ENCODE measurements at places on chromosomes 4 and X.

DNA sequence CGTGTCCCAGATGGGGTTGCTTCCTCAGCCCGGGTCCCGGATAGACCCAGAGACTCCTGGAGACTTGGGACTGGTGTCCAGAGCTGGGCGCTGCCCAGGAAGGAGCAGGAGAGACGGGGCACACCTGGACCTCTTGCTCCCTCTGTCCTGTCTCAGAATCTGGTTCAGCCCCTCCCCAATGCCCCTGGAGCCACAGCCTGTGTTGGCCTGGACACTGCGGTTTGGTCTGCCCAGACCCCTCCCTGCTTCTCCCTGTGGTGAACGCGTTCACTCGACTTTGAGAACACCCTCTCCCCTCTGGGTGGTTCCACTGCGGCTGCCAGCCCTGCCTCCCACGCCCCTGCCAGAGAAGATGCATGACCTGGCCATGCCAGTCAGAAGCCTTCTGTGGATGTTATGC is 111.1 kb downstream of the HMX1 start:
- DNase-seq = no peak

DNA sequence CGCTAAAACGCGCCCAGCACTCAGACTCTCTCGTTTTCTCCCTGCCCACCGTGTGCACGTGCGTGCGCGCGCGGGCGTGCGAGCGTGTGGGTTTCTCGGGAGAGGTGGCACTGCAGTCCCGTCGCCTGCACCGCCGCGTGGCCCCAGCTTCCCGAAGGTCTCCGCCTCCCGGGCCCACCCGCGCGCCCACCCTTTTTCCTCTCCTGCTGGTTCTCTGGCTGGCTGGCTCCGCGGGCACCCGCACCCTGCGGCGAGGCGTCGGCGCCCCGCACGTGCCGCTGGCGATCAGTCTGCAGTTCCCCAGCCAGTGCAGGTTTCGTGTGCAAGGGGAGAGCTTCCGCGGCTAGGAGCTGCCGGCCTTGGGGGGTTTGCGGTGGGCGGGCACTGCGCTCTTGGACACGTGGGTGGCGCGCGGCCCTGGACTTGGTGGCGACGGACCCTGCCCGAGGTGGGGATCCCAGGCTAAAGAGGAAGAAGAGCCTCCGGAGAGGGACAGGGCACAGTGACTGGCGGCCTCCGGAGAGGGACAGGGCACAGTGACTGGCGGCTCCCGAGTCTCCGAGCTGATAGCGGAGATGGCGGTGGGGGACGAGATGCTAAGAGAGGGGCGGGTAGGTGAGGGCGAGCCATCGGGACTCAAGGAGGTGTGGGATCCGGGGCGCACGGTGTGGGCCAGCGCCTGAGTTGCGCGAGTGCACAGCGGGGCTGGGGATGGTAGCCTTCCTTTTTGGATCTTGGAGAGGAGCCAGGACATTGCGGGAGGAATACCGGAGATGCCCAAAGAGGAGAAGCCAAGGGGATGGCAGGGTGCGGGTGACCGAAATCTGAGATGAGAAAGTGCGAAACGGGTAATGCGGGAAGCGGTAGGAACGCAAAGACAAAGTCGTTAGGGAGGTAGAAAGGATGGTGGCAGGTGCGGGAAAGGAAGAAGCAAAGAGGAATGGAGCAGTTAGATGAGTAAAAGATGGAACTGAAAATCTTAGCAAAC is at the start of gene FAM184B:
Gene FAM184B, minus strand, starts transcription at position 322 of the 988 bp plus-strand sequence. CDS start 322 bp downstream, outside the sequence.
- DNase-seq = no peak

- no peak for DNase-seq
Observed at GRCh38 chr4:6561706-6562371, 13.2 kb upstream of the MAN2B2 start.

- DNase-seq = peak; percentile 27
Observed at GRCh38 chr4:6278801-6279197, 9.1 kb downstream of the WFS1 start.

DNA sequence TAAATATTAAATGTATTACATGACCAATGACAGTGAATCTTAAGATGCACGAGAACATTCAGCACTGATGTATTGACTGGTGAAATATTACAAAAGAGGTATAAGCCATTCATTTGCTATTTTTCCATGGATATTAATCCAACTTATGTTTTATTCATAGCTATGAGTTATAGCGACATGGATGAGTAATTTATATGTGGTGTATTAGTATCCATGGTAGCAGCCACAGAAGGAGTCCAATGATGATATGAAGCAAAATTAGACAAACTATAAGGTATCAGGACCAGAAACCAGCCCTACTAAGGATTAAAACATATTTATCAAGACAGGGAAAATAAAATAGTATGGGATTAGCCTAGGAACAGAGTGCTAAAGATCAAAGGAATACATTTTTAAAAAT is 50.7 kb downstream of the THAP9 start:
- DNase-seq = no peak

- no peak for DNase-seq
Observed at GRCh38 chrX:153471663-153472280, 1.4 kb upstream of the HAUS7 start.

DNA sequence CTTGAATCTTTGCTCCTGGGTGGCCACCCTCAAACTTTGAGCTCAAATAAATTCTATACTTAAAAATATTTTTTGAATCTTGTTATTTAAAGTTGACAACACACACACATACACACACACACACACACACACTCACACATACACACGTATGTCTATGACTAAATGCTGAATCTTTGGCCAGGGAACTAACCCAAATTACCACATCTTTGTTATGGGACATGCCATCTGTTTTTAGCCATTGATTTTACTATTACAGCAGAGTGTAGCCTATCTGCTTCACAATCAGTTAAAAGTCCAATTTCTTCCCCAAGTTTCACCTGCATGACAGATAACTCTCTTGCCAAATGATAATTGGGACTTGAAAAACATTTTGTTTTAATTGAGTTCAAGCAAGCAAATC is 45.0 kb upstream of the USP46 start:
- no peak for DNase-seq

GRCh38 chrX:14927401-14927800 is 54.2 kb downstream of the MOSPD2 start:
- DNase-seq = no peak

DNA sequence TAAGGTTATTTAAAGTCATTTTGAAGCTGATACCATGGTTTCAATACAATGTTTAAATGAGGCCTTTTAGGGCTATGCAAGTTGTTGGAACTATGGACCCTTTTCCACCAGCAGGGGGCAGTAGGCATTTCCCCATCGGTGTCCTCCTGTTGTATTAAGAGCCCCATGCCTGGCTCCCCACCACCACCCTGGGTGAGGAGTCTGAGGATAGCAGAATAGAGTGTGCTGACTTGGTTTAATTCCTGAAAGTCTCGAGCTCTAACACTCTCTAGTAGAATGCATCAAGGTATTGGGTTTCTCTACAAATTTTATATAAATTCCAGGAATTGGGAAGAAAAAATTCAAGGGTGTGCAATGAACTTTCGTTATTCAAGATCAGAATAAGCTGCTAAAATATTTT is 234.8 kb upstream of the JADE1 start:
- DNase-seq = peak; percentile 85

All from activated naive CD4-positive, alpha-beta T cell treated with anti-CD3 and anti-CD28 coated beads, Interleukin-2, amount 10 ng/mL, durations not matched to agents 7 days and 5 days (primary cell).